A673 (cell line): ENCODE measurements at places on chromosomes 6 and 20. TPM values are rescaled to one million over a fixed set of nuclear protein-coding genes. Genes with fewer than 3 reads are reported as not detected.

The ZNF831 gene
- not detected in 2 replicates for total RNA-seq

The SNRPB gene
- total RNA-seq = 493 and 522 TPM in 2 replicates

The CALHM6 gene
- total RNA-seq = not detected in 2 replicates

The BYSL gene
- total RNA-seq = 76.5 and 89.7 TPM in 2 replicates

The NPEPL1 gene
- 15.8 and 19.9 TPM in 2 replicates for total RNA-seq

The E2F1 gene
- total RNA-seq = 86.0 and 87.0 TPM in 2 replicates

The GLO1 gene
- total RNA-seq = 183 and 188 TPM in 2 replicates

The C6orf58 gene
- 0.64 and 1.1 TPM in 2 replicates for total RNA-seq

The XPO5 gene
- total RNA-seq = 109 and 111 TPM in 2 replicates

The SMAP1 gene
- 23.2 and 23.7 TPM in 2 replicates for total RNA-seq

The RFX6 gene
- total RNA-seq = not detected in 2 replicates

The CRISP2 gene
- total RNA-seq = not detected in 2 replicates

The CEBPB gene
- total RNA-seq = 130 and 136 TPM in 2 replicates

The TBX18 gene
- total RNA-seq = 14.6 and 16.0 TPM in 2 replicates

The POM121L2 gene
- total RNA-seq = not detected in 2 replicates

The SLC25A27 gene
- total RNA-seq = 0.45 and 0.52 TPM in 2 replicates

The CTAGE9 gene
- not detected in 2 replicates for total RNA-seq

The MYLK4 gene
- 0.13 and 0.39 TPM in 2 replicates for total RNA-seq

The MDFI gene
- 342 and 346 TPM in 2 replicates for total RNA-seq

The CD93 gene
- total RNA-seq = 0.06 TPM in 1 of 2 replicates, not detected in the other

The SRSF3 gene
- total RNA-seq = 623 and 682 TPM in 2 replicates

The MCM3 gene
- total RNA-seq = 233 and 240 TPM in 2 replicates

The HMGCLL1 gene
- total RNA-seq = not detected in 2 replicates

The RPS18 gene
- total RNA-seq = 1,781 and 1,852 TPM in 2 replicates

The FOXS1 gene
- total RNA-seq = not detected in 2 replicates

The FAM217A gene
- total RNA-seq = not detected in 2 replicates

The HCK gene
- not detected in 2 replicates for total RNA-seq

The EPB41L1 gene
- total RNA-seq = 7.1 and 9.0 TPM in 2 replicates

The EFCAB8 gene
- total RNA-seq = 0.13 TPM in 1 of 2 replicates, not detected in the other

The R3HDML gene
- total RNA-seq = not detected in 2 replicates

The GNAS-AS1 gene
- 6.7 and 7.1 TPM in 2 replicates for total RNA-seq

The NKX2-2 gene
- total RNA-seq = 78.8 and 85.1 TPM in 2 replicates

The BPIFB1 gene
- not detected in 2 replicates for total RNA-seq

The KCNB1 gene
- total RNA-seq = 0.81 TPM in 1 of 2 replicates, not detected in the other

The MUCL3 gene
- total RNA-seq = not detected in 2 replicates

The HTR1E gene
- total RNA-seq = not detected in 2 replicates

The RIPPLY2 gene
- total RNA-seq = 3.0 and 4.0 TPM in 2 replicates

The PYGB gene
- 52.3 and 53.5 TPM in 2 replicates for total RNA-seq

The PKHD1 gene
- 0.31 and 0.43 TPM in 2 replicates for total RNA-seq

The SPATS1 gene
- total RNA-seq = not detected in 2 replicates

The NQO2 gene
- 92.7 and 97.3 TPM in 2 replicates for total RNA-seq

The MICB gene
- 11.1 and 12.7 TPM in 2 replicates for total RNA-seq

The SNAI1 gene
- 4.1 and 4.4 TPM in 2 replicates for total RNA-seq

The IGF2R gene
- 64.7 and 67.4 TPM in 2 replicates for total RNA-seq

The CLPSL1 gene
- total RNA-seq = not detected in 2 replicates

The ZNF133 gene
- 9.3 and 12.8 TPM in 2 replicates for total RNA-seq
